ENCODE measurements at places on chromosomes 5 and 9.

GRCh38 chr9:88942411-88942810, 48.9 kb upstream of the S1PR3 start:
- no peak for DNase-seq

- DNase-seq = no peak
Observed at GRCh38 chr9:31146485-31147166, 1237.8 kb upstream of the ACO1 start.

DNA sequence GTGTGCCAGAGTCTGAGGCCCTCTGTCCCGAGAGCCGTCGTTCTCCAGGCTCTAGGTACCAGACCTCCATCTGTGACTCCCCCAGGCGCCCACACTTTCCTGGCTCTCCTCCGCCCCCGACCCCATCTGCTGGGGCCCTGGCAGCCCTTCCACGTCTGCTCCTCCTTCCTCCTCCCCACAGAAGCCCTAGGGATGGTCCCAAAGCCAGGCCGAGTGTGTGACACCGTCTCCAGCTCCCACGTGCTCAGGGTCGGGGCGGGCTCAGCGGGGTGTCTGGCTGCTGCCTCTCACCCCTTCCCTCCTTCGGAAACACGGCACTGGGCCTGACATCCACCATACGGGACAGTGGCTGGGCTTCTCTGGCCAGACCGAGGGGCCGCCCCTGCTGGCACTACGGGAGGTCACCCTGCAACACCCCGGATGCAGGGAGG, 20.5 kb upstream of the SLC6A19 start:
- DNase-seq = no peak

GRCh38 chr9:123420592-123421111, 64.7 kb downstream of the CRB2 start:
- DNase-seq = no peak

DNA sequence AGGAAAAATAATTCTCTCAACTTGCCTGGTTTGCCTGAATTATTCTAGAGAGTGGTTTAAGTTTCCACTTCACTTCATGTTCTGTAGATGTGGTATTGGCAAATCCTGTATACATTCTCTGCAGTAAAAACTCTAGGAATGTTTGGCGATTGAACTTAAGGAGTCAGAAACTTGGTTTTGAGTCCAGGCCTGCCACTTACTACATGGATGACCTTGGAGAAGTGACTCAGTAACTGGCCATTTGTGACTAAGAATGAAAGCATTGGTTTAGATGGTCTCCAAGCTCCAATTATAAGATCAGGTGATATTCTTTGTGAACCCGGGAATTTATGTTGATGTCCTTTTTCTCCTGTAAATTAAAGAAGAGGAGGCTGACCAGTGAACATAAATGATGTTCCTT, 233.8 kb downstream of the GAS1 start:
- no peak for DNase-seq

DNA sequence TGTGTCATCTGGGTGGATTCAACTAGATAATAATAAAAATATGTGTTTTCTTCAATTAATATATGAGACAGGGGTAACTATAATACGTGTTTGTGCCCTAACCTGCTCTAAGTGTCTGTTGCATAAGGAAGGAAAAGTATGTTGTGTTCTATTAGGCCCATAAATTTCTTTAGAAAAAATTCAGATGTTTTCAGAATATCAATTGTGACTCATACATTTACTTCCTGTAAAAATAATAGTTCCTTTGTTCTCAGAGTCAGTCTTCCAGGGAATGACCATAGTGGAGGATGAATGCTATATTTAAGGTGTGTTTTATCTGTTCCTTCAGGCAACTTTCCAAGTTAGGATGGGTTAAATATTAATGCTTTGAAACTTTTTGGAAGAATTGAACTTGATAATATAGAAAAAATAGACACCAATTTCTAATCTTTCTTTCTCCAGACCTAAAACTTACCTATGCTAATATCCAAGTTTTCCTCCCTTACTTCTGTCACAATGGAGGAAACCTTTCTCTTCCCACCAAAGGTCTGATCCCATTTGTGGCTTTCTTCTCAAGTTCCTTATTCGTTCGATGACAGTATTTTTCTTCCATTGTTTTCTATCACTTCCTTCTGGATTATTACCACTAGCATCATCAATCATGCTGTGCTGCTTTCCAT, 49.9 kb downstream of the ISL1 start:
- no peak for DNase-seq

- no peak for DNase-seq
Observed at GRCh38 chr5:56164376-56164775, 68.8 kb downstream of the ANKRD55 start.

DNA sequence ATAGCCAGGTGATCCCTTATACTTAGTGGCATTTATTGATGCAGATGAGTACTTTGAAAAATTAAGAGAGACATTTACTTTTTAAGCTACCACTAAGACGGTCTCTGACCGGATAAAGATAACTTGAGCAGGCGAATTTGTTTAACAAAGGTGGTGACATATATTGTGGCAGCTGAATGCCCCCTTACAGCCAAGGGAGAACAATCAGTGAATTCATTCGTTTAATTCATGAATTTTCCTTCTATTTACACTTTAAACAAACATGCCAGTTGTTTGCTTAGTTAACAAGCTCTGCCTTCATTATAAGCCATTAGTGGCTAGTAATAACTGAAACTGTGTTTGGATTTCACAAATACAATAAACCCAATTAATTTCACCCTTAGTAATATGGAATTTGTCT, 187.1 kb downstream of the AOPEP start:
- DNase-seq = no peak

GRCh38 chr5:88813805-88814575, 69.0 kb downstream of the MEF2C start:
- DNase-seq = no peak

GRCh38 chr5:173612948-173613347, 3.5 kb downstream of the BOD1 start:
- no peak for DNase-seq

- no peak for DNase-seq
Observed at GRCh38 chr5:59608745-59609144, 284.8 kb downstream of the PDE4D start.

- no peak for DNase-seq
Observed at GRCh38 chr9:121841771-121842611, 190.6 kb downstream of the DAB2IP start.

All from NK-92 treated with Interleukin-12 subunit alpha and Interleukin-12 subunit beta, amount 100 ng/mL, for 24 hours (cell line).